Left ventricle myocardium superior (tissue), 1 donor: ENCODE measurements at places on chromosomes 7 and 10.

- DNase-seq = peak; percentile 1
These were observed 3.0 kb upstream of the VIPR2 start for GRCh38 chr7:159147687-159148086.

DNA sequence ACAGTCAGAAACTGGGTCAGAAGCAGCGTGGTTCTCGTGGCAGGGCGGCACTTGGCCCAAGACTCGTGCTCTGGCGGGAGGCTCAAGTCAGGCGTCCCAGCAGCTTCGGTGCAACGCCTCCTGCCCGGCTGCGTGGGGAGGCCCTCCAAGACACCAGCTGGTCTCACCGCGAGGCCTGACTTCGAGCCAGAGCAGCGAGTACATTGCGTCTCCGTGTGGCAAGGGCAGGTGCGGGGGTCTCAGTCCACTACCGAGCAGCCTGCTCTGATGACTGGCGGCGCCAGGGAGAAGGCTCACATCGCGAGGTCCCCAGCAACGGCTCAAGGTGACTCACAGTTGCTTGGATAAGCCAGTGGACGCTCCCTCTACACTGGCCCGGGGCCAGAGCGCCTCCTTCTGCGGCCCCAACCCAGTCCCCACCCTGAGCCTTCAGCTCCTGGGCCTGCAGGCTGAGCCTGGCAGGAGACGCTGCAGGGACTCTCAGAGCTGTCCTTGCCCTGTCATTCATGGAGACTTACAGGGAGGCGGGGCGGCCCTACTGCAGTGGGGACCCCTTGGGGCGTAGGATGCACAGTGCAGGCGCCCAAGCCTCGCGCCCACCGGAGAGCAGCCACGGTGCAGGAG is 41.9 kb upstream of the PRKAR1B start:
- peak; percentile 80 for DNase-seq

- no peak for DNase-seq
These were observed 273.9 kb downstream of the RPS24 start for GRCh38 chr10:78307576-78307975.

GRCh38 chr7:47506382-47507339 is 75.2 kb downstream of the TNS3 start:
- no peak for DNase-seq

GRCh38 chr7:15508258-15508657 is 53.6 kb downstream of the AGMO start:
- DNase-seq = no peak

- no peak for DNase-seq
These were observed 89.3 kb upstream of the PCBD1 start for GRCh38 chr10:70977625-70978024.

DNA sequence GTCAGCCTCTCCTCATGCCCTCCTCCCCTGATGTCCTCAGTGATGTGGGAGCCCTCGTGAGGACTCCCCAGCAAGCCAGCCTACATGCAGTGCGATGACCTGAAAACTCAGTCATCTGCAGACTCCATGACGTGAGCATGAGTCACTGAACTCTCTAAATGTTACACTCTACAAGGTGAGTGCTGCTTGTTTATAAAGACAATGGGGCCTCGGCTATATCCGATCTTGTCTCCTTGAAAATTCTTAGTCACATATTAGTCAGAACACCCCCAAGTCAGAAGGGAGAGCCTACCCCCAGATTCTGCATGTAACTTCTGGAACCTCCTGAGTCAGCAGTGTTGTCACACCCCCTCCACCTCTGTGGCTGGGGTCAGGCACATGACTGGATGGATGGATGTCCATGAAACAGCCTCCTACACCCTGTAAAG is 673.8 kb downstream of the INHBA start:
- DNase-seq = no peak

DNA sequence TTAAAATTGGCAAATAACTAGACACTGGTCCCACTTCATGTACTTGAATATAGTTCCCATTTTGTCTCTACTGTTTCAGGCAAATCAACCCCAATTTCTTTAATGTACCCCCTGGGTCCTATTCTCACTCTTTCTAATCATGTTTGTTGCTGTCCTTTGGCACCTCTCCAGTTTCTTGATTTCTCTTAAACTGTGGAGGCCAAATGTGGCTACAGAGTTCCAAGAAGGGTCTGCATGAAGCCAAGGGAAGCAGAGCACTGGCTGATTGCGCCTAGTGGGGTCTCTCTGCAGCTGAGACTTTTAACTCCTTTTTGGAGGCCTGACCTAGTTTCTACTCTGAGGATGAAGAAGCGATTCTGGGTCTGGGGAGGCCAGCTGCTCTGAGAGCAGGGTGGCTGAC is 6.7 kb upstream of the ADAM12 start:
- no peak for DNase-seq

- no peak for DNase-seq
These were observed 24.3 kb upstream of the DNAJB12 start for GRCh38 chr10:72379062-72379461.

GRCh38 chr7:76272851-76273497 is 29.5 kb upstream of the HSPB1 start:
- DNase-seq = no peak

DNA sequence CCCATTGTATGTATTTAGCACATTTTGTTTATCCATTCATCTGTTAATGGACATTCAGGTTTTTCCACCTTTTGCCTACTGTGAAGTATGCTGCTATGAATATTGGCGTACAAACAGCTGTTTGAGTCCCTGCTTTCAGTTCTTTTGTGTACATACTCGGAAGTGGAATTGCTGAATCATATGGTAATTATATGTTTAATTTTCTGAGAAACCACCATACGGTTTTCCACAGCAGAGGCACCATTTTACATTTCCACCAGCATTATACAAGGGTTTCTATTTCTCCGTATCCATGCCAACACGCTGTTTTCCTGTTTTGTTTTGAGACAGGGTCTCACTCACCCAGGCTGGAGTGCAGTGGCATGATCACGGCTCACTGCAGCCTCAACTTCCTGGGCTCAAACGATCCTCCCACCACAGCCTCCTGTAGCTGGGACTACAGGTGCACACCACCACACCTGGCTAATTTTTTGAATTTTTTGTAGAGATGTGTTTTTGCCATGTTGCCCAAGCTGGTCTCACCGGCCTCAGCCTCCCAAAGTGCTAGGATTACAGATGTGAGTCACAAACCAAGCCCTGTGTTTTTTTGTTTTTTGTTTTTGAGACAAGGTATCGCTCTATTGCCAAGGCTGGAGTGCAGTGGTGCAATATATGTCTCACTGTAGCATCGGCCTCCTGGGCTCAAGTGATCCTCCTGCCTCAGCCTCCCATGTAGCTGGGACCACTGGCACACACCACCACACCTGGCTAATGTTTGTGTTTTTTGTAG is 22.1 kb upstream of the FBXW4 start:
- DNase-seq = no peak

GRCh38 chr7:132757783-132758182 is 181.5 kb upstream of the PLXNA4 start:
- no peak for DNase-seq

DNA sequence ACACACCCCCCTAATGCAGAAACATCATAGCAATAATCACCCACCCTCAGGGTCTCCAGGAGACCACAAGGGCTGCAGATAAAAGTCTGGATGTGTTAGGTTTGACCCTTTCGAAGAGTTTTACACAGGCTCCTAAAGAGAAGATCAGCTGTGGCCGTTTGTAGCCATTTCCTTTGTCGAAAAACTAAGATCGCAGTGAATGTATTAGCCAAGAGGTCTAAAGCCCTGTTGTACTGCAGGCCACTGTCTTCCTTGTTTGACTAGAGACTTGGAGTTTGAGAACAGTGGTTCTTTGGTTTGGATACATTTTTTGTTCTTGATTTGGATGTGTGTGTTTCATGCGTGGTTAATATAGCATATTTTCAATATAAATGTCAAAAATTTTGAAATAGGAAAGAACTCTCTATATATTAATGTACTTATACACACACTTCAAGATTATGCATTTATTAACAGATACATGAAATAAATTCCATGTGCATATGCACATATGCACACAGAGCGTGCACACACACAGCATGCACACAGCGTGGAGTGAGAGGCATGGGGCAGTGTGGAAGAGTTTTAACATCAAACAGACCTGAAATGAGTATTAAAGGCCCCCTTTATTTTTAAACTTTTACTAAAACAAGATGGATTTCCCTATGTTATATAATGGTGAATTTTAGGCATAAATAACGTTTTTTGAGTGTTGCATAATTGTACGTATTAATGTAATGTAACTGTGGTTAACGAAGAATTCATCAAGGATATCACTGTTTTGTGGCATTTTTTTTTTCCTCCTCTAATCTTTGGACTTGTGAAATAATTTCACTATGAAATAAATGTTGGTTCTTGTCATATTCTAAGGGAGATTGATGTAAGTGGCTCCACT is 2.2 kb downstream of the IKZF1 start:
- DNase-seq = no peak

DNA sequence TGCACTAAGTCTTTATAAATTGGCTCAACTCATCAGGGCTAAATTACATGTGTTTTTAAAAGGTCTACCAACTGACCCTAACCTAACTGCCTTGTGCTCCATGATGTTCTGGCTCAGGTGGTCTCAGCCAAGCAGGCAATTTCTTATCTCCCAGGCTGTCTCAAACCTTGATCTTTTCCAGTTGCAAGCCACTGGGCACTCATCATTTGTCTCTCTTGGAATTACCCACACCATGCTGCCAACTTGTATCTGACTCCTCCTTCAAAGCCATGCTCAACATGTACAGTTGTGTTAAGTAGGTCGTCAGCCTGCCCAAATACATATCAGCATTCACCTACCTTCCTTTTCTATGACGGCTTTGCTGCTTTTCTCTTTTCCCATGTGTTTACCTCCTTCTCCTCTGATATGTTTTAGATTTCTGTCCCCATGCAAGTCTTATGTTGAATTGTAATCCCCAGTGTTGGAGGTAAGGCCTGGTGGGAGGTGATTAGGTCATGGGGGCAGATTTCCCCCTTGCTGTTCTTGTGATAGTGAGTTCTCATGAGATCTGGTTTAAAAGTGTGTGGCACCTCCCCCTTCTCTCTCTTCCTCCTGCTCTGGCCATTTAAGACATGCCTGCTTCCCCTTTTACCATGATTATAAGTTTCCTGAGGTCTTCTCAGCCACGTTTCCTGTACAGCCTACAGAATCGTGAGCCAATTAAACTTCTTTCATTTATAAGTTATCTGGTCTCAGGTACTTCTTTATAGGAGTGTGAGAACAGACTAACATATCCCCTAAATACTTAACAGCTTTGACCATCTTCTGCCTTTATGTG is 130.0 kb downstream of the ELAPOR2 start:
- no peak for DNase-seq

DNA sequence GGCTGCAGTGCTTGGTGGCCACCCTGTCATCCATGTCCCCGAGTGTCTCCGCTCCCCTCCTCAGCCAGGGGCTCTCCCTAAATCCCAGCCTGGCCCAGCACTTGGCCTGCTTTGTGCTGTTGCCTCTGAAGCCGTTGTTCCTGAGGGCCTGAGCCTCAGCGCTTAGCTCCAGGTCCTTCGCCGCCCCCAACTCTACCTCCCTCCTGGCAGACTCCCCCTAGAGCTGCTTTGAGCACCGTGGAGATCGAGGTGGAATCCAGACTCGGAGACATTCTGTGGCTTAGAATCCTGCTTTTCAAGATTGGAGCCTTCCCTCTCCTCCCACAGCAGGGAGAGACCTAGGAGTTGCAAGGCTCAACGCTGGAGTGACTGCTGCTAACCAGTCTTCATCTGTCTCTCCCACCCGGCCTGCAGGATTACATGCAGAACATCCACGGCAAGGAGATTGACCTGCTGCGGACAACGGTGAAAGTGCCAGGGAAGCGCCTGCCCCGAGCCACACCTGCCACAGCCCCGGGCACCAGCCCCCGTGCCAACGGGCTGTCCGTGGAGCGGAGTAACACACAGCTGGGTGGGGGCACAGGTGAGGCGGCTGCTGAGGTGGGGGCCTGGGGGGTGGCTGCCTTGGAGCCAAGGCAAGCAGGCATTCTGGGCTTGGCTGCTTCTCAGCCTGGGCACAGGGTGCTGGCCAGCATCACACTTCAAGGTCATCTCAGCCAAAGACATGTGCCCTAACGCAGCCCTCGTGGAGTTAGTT is 33.3 kb downstream of the GBX1 start:
- no peak for DNase-seq

DNA sequence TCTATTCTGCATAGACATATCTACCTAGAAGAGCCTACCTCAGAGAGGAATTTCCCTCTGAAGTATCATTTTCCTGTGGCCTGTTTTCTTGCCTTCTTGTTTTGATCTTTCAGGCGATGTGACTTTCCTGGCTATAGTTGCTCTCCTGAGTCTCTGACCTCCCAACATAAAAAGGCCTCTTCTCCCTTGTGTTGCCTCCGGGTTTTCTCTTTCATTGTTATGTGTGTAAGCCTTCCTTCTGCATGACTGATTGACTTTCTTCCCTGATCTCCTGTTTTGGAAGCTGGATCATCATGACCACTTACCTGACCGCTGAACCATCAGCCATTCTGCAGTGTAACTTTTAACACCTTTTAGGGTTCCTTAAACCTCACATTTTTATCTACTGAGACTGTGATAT is 441.5 kb upstream of the ETV1 start:
- DNase-seq = no peak

- no peak for DNase-seq
These were observed 149.2 kb downstream of the REEP3 start for GRCh38 chr10:63670291-63670898.

GRCh38 chr10:61397175-61397986 is 55.8 kb downstream of the TMEM26 start:
- DNase-seq = no peak

- no peak for DNase-seq
These were observed 31.3 kb downstream of the RCC1L start for GRCh38 chr7:75042286-75042685.

DNA sequence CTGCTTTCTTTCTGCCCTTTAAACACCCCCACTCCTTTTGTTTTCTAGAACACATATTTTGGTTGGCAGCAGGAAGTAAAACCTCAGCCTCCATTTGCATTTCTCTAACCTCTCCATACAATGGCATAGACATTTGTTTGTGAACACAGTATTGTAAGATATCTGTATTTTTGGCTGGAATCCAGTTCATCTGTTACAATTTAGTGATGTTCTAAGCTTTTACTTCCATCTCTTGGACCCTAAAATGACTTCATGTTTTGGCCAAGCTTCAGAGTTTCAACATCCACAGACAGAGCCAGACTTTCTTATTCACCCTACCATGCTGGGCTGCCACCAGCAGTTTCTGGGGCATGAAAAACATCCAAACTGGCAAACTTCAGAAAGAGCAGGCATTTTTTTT is 21.1 kb upstream of the AUTS2 start:
- no peak for DNase-seq

- no peak for DNase-seq
These were observed 28.3 kb upstream of the PRSS1 start for GRCh38 chr7:142720986-142721385.

GRCh38 chr10:42887734-42888503 is 105.3 kb downstream of the BMS1 start:
- no peak for DNase-seq

- no peak for DNase-seq
These were observed 613.1 kb upstream of the NRP1 start for GRCh38 chr10:33947544-33947943.

- no peak for DNase-seq
These were observed 371.7 kb upstream of the PRKCQ start for GRCh38 chr10:6951732-6952131.
